Gastrocnemius medialis (tissue), 4 donors: ENCODE measurements at places on chromosomes 2 and 18. TPM values are rescaled to one million over a fixed set of nuclear protein-coding genes. Genes with fewer than 3 reads are reported as not detected.

DNA sequence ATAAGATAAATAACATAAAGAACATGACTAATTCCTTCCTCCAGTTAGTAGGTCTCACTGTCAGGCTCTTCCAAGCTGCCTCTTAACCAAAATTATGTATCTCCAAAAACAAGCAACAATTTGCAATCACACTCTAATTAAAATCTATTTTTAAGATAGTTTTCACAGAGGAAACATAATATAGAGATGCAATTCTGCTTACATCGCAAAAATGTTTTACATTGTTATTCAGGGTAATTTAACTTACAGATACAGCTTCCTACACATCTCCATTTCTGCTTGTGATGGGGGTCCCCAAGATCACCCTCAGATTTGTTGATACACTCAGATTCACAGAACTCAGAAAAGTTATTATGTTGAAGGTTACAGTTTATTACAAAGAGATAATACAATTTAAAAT is 115.5 kb downstream of the DSC3 start:
- no peaks in the 10 kb centered on the region for H3K27me3 ChIP-seq
- DNase-seq = no peak
- H3K4me3 ChIP-seq = no peak overlapping the region
- no peaks in the 10 kb centered on the region for H3K36me3 ChIP-seq
- H3K4me1 ChIP-seq = no peaks in the 10 kb centered on the region

DNA sequence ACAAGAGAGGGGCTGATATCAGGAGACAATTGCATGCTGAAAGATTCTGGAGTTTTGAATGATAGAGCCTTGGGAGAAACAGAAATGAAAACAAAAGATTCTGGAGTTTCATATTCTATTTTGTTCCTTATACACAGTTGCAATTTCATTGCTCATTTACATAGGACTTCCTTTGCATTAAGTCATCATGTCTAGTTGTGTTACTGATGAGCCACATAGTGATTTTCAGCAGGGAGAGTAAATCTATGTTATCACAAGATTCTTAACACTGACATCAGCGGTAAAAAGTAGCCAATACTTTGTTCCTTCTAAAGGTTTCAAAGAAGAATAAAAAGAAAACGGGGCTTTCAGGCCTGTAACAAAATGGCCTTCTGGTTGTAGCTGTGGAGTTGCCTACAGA is 7.1 kb downstream of the ADAM17 start:
- H3K4me3 ChIP-seq = no peak overlapping the region
- DNase-seq = no peak
- no peaks in the 10 kb centered on the region for H3K36me3 ChIP-seq

DNA sequence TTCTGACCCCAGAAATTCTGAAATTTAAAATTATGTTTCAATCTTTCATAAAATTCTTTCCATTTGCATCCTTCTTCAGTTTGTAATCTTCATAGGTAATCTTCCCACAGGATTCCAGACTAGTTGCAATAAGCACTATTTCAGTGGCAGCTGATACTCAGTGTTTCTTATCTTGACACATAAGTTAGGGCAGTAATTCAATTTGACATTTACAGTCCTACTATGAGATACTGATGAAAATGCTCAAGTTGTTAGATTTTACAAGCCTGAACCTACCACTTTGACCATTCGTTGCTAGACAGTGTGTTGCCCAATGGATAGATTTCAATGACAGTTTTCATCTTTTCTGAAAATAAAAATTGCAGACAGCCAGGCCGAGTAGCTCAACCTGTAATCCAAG is 10.4 kb downstream of the METTL21A start:
- no peaks in the 10 kb centered on the region for H3K27me3 ChIP-seq
- no peak overlapping the region for H3K4me3 ChIP-seq
- no peak for DNase-seq
- H3K27ac ChIP-seq = no peak overlapping the region
- H3K4me1 ChIP-seq = no peaks in the 10 kb centered on the region
- no peaks in the 10 kb centered on the region for H3K36me3 ChIP-seq

Gene SLC4A3
- total RNA-seq = 0.35 TPM

- H3K4me1 ChIP-seq = no peaks in the 10 kb centered on the region
- no peak overlapping the region for H3K27ac ChIP-seq
- H3K27me3 ChIP-seq = no peaks in the 10 kb centered on the region
- no peak overlapping the region for H3K4me3 ChIP-seq
- peaks cover 27% of the 10 kb centered on the region for H3K36me3 ChIP-seq
Observed at GRCh38 chr18:9519399-9519798, 44.1 kb downstream of the RALBP1 start.

Gene EVA1A
- 0.16 TPM for total RNA-seq

Gene CRYGD
- total RNA-seq = not detected

DNA sequence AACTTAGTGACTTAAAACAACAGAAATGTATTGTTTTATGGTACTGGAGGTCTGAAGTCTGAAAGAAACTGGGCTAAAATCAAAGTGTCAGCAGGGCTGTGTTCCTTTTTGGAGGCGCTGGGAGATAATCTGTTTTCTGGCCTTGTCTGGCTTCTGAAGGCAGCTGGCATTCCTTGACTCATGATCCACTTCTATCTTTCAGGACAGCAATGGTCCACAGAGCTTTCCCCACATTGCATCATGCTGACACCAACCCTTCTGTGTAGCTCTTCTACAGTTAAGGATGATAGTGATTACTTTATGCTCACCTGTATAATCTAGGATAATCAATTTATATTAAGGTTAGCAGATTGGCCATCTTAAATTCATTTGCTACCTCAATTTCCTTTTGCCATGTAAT is 392.1 kb downstream of the TDRD15 start:
- no peak overlapping the region for H3K4me3 ChIP-seq
- H3K4me1 ChIP-seq = no peaks in the 10 kb centered on the region
- no peak for DNase-seq
- H3K27ac ChIP-seq = no peak overlapping the region
- no peaks in the 10 kb centered on the region for H3K36me3 ChIP-seq

Gene CCT4
- total RNA-seq = 87.1 TPM

Gene CNGA3
- not detected for total RNA-seq

Gene GAL3ST2
- total RNA-seq = not detected

DNA sequence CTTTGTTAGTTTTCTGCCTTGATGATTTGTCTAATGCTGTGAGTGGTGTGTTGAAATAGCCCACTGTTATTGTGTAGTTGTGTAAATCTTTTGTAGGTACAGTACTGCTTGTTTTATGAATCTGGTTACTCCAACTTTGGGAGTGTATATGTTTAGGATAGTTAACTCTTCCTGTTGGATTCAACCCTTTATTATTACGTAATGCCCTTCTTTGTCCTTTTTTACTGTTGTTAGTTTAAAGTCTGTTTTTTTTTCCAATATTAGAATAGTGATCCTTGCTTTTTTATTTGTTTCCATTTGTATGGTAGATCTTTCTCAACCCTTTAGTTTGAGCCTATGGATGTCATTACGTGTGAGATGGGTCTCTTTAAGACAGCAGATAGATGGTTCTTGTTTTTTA is 261.5 kb upstream of the CDH2 start:
- H3K27me3 ChIP-seq = no peaks in the 10 kb centered on the region
- DNase-seq = no peak
- H3K4me3 ChIP-seq = no peak overlapping the region
- no peaks in the 10 kb centered on the region for H3K4me1 ChIP-seq
- H3K36me3 ChIP-seq = no peaks in the 10 kb centered on the region

DNA sequence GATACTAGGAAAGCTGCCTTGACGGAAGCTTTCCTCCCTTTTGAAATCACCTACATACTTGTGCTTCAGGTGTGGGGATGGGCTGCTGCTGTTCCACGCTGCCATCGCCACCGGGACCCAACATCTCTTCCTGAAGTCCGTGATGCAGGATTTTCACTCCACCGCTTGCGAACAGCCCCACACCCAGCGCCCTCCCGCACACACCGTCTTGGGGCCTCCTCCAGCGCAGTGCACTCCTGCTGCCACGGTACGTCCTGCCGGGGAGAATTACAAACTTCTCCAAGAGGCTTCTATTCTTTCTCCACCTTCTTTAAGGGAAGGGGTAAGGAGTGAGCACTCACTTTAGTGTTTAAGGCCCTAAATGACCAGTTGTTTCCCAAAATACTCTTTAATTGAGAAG is 58.2 kb downstream of the HRH4 start:
- H3K4me1 ChIP-seq = no peaks in the 10 kb centered on the region
- H3K4me3 ChIP-seq = no peak overlapping the region
- no peak for DNase-seq
- H3K27me3 ChIP-seq = no peaks in the 10 kb centered on the region
- no peaks in the 10 kb centered on the region for H3K36me3 ChIP-seq

Gene NLRC4
- total RNA-seq = 0.20 TPM

DNA sequence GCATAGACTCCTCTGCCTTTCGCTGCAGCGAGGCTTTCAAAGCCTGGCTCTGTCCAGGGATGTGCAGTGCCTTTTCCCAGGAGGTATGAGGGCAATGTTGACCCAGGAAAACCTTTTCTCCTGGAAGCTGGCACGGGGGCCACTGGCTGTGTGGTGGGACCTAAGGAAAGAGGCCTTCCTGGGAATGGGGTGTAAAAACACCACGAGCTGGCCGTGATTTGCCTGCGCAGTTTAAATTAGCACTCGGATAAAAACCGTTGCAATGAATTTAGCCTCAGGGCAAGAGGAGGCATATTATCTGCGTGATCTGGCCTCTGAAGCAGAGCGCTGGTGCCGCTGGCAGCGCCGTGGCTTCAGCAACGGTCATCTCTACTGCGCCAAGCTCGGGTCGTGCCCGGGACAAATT is 3.0 kb downstream of the OSR1 start:
- peaks cover 25% of the 10 kb centered on the region for H3K27me3 ChIP-seq
- H3K36me3 ChIP-seq = no peaks in the 10 kb centered on the region
- DNase-seq = no peak
- H3K27ac ChIP-seq = no peak overlapping the region
- peaks cover 13% of the 10 kb centered on the region for H3K4me1 ChIP-seq

DNA sequence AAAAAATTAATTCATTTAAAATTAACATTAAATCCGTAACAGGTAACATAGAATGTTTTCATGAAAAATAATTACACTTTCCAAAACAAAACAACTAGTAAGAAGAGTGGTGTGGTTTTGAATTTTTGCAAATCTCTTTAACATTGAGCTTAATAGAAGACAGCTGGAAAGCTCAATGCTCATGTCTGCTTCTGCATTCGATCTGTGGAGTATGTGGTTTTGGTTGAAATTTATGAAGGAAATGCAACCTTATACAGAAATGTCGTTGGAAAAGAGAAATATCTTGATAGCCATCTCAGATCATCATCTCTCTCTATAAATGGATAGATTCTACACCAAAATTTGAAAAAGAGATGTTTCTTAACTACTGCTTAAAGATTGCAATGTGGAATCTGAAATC is 17.3 kb upstream of the FHL2 start:
- H3K4me1 ChIP-seq = no peaks in the 10 kb centered on the region
- no peaks in the 10 kb centered on the region for H3K27me3 ChIP-seq
- no peaks in the 10 kb centered on the region for H3K36me3 ChIP-seq
- H3K27ac ChIP-seq = no peak overlapping the region
- no peak for DNase-seq

GRCh38 chr18:33828949-33829348 is 250.9 kb downstream of the ASXL3 start:
- H3K4me1 ChIP-seq = no peaks in the 10 kb centered on the region
- no peaks in the 10 kb centered on the region for H3K27me3 ChIP-seq
- no peak overlapping the region for H3K4me3 ChIP-seq
- H3K27ac ChIP-seq = no peak overlapping the region
- DNase-seq = no peak

Gene IL36G
- not detected for total RNA-seq

Gene CNDP2
- 33.6 TPM for total RNA-seq

DNA sequence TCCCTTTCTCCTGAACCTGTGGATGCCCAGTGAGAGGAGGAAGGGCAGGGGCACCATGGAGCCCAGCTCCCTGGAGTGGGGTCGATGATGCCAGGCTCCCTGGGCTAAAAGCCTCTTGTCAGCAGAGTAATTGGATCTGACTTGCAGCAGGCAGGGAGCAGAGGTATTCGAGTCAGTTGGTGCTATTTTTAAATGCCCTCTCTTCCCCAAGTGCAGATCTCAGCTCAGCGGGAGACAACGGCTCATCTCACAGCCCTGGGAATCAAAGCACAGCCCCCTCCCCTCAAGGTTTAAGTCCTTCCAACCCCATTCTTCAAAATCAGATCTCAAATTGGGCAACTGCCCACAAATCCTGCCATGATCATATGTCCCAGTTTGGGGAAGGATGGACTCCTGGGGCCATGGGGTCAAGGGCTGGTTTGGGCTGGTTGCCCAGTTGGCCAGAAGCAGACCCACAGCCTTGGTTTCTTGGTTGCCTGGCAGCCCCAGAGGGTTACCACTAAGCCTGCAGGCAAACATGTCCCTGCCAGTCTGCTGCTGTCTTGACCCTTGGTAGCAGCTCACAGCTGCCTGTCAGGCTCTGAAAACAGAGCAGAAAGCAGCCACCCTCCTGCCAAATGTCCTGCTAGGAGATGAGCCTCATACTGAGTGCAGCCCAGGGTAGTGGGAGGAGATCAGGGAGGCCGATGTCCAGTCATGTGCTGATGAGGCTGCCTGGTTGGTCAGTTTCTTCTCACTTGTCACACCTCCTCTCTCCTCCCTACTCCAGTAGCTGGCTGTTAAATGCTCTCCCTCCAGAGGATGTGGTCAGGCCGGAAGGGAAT is 244.9 kb downstream of the LOXHD1 start:
- peak; percentile 94 for DNase-seq
- peak overlapping the region; percentile 98 for H3K27ac ChIP-seq

Gene SIX3
- not detected for total RNA-seq

Gene TGFA
- total RNA-seq = 0.18 TPM

Gene AQP4
- total RNA-seq = 9.9 TPM

- DNase-seq = no peak
- H3K36me3 ChIP-seq = no peaks in the 10 kb centered on the region
- H3K27me3 ChIP-seq = no peaks in the 10 kb centered on the region
- H3K4me3 ChIP-seq = no peak overlapping the region
- H3K27ac ChIP-seq = no peak overlapping the region
Observed at GRCh38 chr2:148298196-148298595, 277.3 kb downstream of the MBD5 start.

Gene STAT4
- 1.0 TPM for total RNA-seq

Gene POU3F3
- total RNA-seq = not detected

Gene CDK15
- not detected for total RNA-seq

Gene ALPP
- not detected for total RNA-seq

DNA sequence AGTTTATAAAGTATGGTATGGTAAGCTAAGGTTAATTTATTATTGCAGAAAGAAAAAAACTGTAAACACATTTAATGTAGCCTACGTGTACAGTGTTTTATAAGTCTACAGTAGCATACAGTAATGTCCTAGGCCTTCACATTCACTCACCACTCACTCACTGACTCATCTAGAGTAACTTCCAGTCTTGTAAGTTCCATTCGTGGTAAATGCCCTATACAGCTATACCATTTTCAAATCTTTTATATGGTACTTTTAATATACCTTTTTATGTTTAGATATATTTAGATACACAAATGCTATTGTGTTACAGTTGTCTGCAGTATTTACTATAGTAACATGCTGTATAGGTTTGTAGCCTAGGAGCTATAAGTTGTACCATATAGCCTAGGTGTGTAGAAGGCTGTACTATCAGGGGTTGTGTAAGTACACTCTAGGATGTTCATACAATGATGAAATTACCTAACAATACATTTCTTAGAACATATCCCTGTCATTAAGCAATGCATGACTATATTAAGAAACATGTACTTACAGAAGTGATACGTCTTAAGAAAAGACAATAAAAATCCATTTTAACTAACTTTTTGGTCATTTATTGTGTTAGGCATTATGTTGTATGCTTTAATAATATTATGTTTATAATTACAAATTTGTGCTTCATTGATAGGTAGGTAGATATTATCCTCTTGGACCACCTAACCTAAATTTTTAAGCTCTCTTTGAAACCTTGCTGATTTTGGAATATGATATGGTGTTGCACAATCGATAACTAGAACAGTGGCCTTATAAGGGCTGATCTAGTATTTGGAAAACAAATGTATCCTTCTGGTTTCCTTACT is 51.9 kb downstream of the VRK2 start:
- H3K27ac ChIP-seq = no peak overlapping the region
